ENCODE measurements at places on chromosomes 12 and 14.
A peak's percentile ranks its signal among the peaks of the same experiment; 100 is the strongest.

DNA sequence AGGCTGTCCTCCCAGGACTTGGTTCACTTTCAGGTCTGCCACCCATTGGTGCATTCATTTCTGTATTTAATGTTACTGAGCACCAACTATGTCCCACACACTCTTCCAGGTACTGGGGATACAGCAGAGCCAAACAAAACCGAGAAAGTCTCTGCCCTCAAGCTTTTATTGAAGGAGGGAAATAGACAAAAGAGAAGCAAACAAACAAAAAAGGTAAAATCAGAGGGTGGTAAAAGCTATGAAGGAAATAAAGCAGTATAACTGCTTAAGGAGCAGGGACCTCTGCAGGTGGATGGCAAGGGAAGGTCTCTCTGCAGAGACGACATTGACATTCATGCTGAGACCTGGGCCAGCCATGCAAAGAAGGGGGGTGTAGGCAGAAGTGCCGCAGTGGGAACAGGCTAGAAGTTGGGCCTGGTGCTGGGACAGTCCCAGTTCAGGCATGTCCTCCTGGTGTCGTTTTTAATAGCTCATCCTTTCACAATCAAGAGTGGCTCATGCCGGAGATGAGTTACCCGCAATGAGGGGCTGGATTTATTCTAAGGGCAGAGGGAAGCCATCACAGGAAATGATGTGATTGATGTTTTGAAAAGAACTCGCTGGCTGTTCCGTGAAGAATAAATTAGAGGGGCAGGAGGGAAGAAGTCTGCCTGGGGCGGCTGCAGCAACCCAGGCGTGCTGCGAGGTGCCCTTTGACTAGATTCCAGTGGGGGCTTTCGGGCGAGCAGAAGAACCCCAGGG, 72.8 kb downstream of the IRF2BPL start:
- DNase-seq, result peak; percentile 47

GRCh38 chr14:95431199-95432143, 85.0 kb downstream of the SYNE3 start:
- peak; percentile 43 for DNase-seq

- peak; percentile 39 for DNase-seq
These were observed 573 bp downstream of the ARL6IP4 start for GRCh38 chr12:122981036-122981471.

GRCh38 chr14:44830371-44830770, 131.4 kb downstream of the KLHL28 start:
- no peak for DNase-seq

GRCh38 chr12:102568276-102568675, 87.9 kb upstream of the IGF1 start:
- peak; percentile 17 for DNase-seq

GRCh38 chr12:96427269-96427729, 27.1 kb upstream of the CDK17 start:
- DNase-seq, result peak; percentile 99

DNA sequence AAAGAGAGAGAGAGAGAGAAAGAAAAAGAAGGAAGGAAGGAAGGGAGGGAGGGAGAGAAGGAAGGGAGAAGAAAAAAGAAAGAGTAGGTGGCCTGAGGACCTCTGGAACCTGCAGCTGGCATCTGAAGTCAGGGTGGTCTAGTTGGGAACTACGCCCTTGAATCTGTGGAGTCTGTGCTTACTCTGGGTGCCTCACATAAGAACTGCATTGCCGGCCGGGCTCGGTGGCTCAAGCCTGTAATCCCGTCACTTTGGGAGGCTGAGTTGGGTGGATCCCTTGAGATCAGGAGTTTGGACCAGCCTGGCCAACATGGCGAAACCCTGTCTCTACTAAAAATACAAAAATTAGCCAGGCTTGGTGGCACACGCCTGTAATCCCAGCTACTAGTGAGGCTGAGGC, 10.0 kb upstream of the NRDE2 start:
- DNase-seq, result no peak

GRCh38 chr14:99574099-99574880, 29.7 kb downstream of the CCDC85C start:
- DNase-seq, result peak; percentile 90

GRCh38 chr14:61839507-61839906, 77.3 kb downstream of the SNAPC1 start:
- no peak for DNase-seq

DNA sequence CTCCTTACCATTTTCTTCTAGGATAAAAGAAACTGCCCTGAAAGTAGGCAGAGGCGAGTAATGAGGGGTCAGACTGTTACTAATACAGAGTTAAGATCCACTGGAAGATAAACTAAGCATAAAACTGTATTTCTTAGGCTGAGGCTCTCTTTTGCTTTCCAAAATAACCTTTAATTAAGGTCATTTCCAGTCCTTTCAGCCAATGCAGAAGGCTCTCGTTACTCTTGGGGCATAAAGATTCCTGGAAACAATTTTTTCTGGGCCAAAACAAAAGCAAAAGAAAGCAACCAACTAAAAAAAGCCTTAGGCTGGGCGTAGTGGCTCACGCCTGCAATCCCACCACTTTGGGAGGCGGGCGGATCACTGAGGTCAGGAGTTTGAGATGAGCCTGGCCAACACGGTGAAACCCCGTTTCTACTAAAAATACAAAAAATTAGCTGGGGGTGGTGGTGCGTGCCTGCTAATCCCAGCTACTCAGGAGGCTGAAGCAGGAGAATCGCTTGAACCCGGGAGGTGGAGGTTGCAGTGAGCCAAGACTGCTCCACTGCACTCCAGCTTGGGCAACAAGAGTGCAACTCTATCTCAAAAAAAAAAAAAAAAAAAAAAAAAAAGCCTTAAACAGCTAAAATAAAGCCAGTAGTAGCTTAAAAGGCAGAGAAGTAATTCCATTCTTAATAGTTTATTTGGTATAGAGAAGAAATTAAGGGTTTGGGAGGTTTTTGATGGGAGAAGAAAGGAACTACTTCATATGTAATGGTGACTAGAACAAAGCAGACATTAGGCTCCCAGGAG, 68.9 kb upstream of the STAC3 start:
- no peak for DNase-seq

DNA sequence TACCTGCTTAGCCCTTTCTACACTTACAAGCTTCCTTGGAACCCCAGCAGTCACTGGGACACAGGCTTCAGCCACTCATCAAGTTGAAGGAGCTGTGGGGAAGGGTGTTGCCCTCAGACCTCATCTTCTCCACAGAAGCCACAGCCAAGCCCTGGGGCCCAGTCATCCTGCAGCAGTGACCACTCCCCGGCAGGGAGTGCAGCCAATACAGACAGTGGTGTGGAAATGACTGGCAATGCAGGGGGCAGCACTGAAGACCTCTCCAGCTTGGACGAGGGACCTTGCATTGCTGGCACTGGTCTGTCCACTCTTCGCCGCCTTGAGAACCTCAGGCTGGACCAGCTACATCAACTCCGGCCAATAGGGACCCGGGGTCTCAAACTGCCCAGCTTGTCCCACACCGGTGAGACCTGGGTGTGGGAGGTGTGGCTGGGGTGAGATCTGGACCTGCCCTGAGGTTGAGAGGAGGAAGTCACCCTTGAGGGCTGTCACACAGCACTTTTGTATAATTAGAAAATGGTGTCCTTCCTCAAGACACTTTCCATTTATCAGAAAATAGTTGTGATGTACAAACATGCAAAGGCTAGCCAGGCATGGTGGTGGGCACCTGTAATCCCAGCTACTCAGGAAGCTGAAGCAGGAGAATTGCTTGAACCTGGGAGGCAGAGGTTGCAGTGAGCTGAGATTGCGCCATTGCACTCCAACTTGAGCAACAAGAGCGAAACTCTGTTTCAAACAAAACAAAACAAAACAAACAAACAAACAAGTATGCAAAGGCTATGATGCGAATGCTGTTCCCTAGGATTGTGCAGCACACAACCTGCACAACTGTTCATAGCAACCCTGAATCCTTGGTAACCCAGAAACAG, 9.9 kb downstream of the GLI1 start:
- DNase-seq, result no peak

GRCh38 chr14:36367985-36368774, 47.7 kb upstream of the MBIP start:
- no peak for DNase-seq

- no peak for DNase-seq
These were observed 148.1 kb downstream of the TSPAN9 start for GRCh38 chr12:3225154-3225795.

- DNase-seq, result peak; percentile 82
These were observed 8.9 kb downstream of the APAF1 start for GRCh38 chr12:98653866-98654493.

DNA sequence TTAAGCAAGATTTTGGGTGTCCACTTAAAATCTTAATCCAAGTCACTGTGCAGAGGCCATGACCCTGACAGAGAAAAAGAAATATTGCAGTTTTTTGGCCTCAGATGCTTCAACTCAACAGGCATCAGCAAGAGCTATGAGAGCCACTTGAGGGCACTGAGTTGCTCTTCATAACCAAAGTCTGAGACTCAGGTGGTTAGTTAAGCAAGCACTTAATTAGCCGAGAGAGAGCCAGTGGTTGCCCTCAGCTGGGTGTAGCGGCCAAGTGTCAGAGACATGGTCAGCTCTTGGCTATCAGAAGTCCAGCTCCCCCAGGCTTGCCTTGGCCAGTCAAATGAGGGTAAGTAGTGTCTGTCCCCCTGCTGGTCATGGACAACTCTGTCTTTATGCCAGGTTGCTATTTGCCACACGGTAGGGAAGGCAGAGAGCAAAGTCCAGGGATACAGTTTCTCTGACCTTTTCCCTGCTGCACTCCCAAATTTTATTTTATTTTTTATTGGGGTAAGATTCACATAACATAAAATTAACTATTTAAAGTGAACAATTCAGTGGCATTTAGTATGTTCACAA, 9.0 kb upstream of the KRT71 start:
- DNase-seq, result peak; percentile 42

GRCh38 chr14:54301359-54301758, 95.4 kb upstream of the CDKN3 start:
- DNase-seq, result no peak

GRCh38 chr14:105503296-105503640, 12.2 kb downstream of the TEDC1 start:
- no peak for DNase-seq

DNA sequence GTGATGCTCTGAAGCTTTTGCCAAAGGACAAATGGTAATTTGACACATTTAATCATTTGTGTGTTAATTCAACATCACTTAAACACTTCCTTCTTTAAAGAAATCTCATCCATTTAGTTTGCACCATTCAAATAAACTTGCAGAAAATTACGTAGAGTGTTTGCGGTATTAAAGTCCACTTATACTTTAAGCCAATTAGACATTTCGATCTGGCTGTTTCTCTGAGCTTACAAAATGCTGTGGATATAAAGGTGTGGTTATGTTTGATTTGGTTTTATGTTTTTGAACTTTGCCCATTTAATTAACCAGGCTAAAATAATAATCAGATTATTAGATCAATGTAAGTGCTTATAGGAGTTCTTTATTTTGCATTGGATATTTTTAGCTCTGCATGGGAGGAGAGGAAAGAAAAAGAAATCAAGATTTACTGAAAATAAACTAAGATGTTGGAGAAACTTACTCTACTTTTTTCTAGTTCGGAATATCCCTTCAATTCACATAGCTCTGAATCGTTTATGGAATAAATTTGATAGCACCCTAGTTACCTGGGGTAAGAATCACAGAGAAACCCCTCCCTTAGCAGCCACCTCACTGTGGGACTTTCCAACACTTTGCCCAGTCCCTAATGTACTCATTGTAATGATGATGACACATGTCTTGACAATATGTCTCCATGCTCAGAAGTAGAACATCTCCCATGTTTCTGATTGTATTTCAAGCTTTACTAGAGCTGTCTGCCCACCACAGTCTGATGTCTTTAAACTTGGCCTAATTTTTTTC, 268.0 kb downstream of the BTG1 start:
- DNase-seq, result no peak

DNA sequence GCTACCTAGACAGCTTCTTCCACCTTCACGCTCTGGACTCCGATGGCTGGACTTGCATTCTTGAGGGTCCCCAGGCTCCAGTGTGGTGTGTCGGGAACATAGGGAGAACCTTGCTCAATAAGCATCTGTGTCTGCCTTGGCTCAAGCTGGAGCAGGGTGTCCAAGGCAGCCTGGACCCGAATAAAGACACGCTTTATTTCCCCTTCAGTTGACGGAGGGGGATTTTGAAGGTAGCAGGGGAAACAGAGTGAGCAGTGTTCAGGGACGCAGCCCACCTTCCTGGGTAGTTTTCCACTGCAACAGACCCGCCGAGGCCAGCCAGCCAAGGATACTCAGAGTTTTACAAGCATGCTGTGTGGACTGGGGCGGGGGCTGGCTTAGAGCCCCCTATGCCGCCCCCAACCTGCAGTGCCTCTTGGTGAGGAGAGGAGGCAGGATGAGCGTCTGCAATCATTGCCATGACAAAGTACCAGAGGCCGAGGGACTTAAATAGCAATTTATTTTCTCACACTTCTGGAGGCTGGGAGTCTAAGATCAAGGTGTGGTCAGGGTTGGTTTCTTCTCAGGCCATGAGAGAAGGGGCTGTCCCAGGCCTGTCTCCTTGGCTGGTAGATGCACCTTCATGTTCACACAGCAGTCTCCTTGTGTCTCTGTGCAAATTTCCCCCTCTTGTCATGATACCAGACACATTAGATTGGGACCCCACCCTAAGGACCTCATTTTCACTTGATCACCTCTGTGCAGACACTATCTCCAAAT, 201.2 kb downstream of the CHST11 start:
- no peak for DNase-seq

- no peak for DNase-seq
These were observed 49.7 kb downstream of the DAAM1 start for GRCh38 chr14:59238216-59238615.

- DNase-seq, result no peak
These were observed 536 bp upstream of the TUNAR start for GRCh38 chr14:95875831-95876760.

GRCh38 chr12:120833849-120834248, 70.3 kb downstream of the SPPL3 start:
- DNase-seq, result no peak

DNA sequence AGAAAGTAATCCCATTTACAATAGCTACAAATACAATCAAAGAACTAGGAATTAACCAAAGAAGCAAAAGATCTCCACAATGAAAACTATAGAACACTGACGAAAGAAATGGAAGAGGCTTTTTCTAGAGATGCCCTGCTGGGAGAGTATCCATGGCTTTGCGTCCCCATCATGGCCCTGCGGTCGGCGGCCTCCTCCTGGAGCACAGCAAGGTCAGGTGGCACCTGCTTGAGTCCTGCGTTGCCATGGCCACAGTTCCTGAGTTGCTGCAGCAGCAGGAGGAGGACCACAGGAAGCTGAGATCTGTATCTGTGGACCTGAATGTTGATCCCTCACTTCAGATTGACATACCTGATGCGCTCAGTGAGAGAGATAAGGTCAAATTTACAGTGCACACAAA, 143.5 kb downstream of the SLC5A8 start:
- DNase-seq, result no peak

GRCh38 chr12:24975425-24975824, 26.5 kb upstream of the BCAT1 start:
- DNase-seq, result no peak

Measured in ACHN (cell line).